ENCODE measurements at places on chromosomes 4 and X.

DNA sequence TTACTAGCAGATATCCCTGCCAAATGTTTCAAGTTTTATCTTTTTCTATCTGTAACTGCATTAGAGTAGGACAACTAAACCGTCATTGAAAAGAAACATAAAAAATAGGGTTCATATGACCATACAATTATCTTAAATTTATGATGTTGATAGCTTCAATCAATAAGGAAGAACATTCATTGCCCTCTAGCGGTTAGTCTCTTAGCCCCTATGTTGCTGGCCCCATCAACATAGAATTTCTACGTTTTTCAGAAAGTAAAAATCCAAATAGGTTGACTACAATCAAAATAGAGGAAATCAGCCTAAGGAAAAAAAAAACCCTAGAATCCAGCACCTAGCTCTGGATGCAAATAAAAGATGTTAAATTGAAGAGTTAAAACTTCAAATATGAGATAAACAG lies 225.1 kb upstream of the ITM2A start:
- no peak for ATAC-seq

GRCh38 chr4:127993151-127993550 lies 27.9 kb downstream of the ABHD18 start:
- ATAC-seq, result no peak

GRCh38 chrX:129759576-129760061 lies 20.1 kb upstream of the SASH3 start:
- ATAC-seq, result peak; percentile 84

DNA sequence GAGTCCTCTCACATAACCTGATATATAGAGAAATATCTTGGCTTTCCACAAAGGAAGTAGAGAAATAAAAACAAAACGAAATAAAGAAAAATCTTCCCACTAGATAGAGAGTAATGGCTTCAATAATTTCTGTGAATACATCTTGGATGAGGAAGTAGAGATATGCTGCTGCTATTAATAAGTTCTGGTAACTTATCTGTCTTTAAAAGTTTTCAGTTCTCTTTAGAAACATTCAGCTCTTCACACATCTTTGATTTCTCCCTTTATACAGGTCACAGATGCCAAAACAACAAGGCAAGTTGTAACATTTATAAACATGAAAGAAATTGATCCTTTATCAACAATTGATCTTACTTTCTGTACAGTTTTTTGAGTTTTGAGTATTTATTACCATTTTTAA lies 615.8 kb downstream of the TRAM1L1 start:
- ATAC-seq, result no peak

DNA sequence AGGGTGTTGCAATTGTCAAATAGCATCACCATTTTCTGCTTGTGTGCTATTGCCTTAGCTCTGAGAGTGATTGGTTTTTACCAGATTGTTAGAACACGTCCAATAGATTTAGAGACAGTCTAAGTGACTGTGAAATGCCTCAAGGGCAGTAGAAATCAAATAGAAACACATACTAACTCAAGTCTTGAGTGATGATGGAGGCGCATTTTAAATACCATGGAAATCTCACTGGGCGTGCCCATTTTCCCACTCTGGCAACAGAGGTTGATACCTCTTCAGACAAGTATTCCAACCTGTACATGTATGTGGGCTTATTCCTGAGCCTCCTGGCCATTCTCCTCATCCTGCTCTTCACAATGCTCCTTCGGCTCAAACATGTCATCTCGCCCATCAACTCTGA lies 7.2 kb downstream of the SERTM2 start:
- no peak for ATAC-seq
